Left lung (tissue), 14 donors: ENCODE measurements at places on chromosomes 7 and 10. TPM values are rescaled to one million over a fixed set of nuclear protein-coding genes. Genes with fewer than 3 reads are reported as not detected.
A peak's percentile ranks its signal among the peaks of the same experiment; 100 is the strongest.

ADO gene
- total RNA-seq = 17.0 TPM

GRCh38 chr10:34979938-34980337 is 110.2 kb downstream of the CUL2 start:
- no peak overlapping the region for H3K27ac ChIP-seq
- H3K4me3 ChIP-seq = no peak overlapping the region
- no peaks in the 10 kb centered on the region for H3K4me1 ChIP-seq
- no peaks in the 10 kb centered on the region for H3K27me3 ChIP-seq

- H3K4me3 ChIP-seq = no peak overlapping the region
- no peaks in the 10 kb centered on the region for H3K4me1 ChIP-seq
- no peaks in the 10 kb centered on the region for H3K36me3 ChIP-seq
- DNase-seq = no peak
- H3K27ac ChIP-seq = no peak overlapping the region
Measured at GRCh38 chr7:74262639-74263398, 8.6 kb upstream of the RFC2 start.

GRCh38 chr7:101953248-101953819 is 135.9 kb downstream of the CUX1 start:
- no peak overlapping the region for H3K4me3 ChIP-seq
- H3K27ac ChIP-seq = peak overlapping the region; percentile 76
- peaks cover 56% of the 10 kb centered on the region for H3K4me1 ChIP-seq
- no peaks in the 10 kb centered on the region for H3K27me3 ChIP-seq

AGAP9 gene
- 7.8 TPM for total RNA-seq

DNA sequence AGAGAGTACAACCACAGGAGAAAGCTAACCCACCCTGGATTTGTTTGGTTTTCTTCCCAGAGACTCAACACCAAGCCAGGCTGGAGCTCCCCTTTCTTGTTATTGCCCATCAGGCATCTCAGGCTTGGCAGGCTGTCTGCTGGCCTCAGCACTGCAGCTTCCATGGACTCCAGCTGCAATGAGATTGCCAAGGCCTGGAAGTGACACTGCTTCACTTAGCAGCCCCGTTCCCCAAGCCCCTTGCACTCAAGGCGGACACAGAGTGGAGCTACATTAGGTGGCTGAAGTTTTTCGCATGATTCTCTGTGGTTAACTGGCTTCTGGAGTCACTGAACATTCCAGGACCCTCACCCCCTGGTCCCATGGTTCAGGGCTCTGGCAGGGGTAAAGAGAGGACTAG is 163.1 kb upstream of the GDF10 start:
- no peaks in the 10 kb centered on the region for H3K27me3 ChIP-seq
- H3K27ac ChIP-seq = peak overlapping the region; percentile 19
- no peaks in the 10 kb centered on the region for H3K4me1 ChIP-seq
- H3K36me3 ChIP-seq = no peaks in the 10 kb centered on the region
- no peak for DNase-seq

GRCh38 chr7:77348371-77348813 is 67.8 kb downstream of the GSAP start:
- no peak overlapping the region for H3K27ac ChIP-seq
- no peak for DNase-seq
- no peaks in the 10 kb centered on the region for H3K36me3 ChIP-seq

CPEB3 gene
- total RNA-seq = 4.3 TPM

GRCh38 chr7:70416986-70417655 is 714.8 kb upstream of the GALNT17 start:
- H3K4me3 ChIP-seq = no peak overlapping the region
- no peaks in the 10 kb centered on the region for H3K36me3 ChIP-seq
- H3K27me3 ChIP-seq = no peaks in the 10 kb centered on the region
- H3K4me1 ChIP-seq = no peaks in the 10 kb centered on the region
- DNase-seq = peak; percentile 39

LRRC61 gene
- 15.8 TPM for total RNA-seq

GRCh38 chr10:71076473-71077142 is 135.8 kb upstream of the UNC5B start:
- H3K27me3 ChIP-seq = no peaks in the 10 kb centered on the region
- no peaks in the 10 kb centered on the region for H3K4me1 ChIP-seq
- no peaks in the 10 kb centered on the region for H3K36me3 ChIP-seq
- H3K4me3 ChIP-seq = no peak overlapping the region
- DNase-seq = no peak
- no peak overlapping the region for H3K27ac ChIP-seq

DNA sequence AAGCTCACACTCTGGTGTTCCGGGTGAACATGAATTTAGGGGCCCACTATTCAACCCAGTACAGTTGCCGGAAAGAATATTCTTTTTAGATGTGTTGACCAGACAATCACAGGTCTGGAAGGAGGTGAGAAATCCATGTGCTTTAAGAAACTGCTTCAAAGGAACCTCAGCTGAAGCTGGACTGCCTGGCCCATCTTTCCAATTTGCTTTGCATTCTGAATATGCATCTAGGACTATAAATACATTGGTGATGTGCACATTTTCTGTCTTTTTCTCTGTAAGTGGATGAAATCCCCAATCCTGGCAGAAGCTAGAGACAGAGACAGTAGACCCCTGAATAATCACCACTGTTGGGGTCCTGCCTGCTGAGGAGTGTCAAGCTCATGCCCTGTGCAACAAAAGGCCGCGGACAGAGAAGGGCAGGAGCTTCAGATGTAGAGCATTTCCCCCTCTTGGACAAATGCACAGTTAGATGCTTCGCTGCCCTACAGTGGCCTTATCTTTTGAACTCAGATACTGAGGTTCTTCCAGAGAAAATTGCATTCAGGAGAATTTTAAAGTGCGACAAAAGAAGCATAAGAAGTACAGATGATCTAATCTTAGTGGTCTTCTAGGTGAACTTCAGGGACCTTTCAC is 368.3 kb downstream of the SFMBT2 start:
- peaks cover 24% of the 10 kb centered on the region for H3K4me1 ChIP-seq
- DNase-seq = no peak
- no peaks in the 10 kb centered on the region for H3K27me3 ChIP-seq
- H3K36me3 ChIP-seq = no peaks in the 10 kb centered on the region
- no peak overlapping the region for H3K4me3 ChIP-seq

GARIN1A gene
- total RNA-seq = 1.1 TPM

- H3K27me3 ChIP-seq = no peaks in the 10 kb centered on the region
- H3K4me1 ChIP-seq = no peaks in the 10 kb centered on the region
- no peak overlapping the region for H3K27ac ChIP-seq
- H3K4me3 ChIP-seq = no peak overlapping the region
- no peak for DNase-seq
- no peaks in the 10 kb centered on the region for H3K36me3 ChIP-seq
Measured at GRCh38 chr10:63763744-63764143, 242.5 kb downstream of the REEP3 start.

DNA sequence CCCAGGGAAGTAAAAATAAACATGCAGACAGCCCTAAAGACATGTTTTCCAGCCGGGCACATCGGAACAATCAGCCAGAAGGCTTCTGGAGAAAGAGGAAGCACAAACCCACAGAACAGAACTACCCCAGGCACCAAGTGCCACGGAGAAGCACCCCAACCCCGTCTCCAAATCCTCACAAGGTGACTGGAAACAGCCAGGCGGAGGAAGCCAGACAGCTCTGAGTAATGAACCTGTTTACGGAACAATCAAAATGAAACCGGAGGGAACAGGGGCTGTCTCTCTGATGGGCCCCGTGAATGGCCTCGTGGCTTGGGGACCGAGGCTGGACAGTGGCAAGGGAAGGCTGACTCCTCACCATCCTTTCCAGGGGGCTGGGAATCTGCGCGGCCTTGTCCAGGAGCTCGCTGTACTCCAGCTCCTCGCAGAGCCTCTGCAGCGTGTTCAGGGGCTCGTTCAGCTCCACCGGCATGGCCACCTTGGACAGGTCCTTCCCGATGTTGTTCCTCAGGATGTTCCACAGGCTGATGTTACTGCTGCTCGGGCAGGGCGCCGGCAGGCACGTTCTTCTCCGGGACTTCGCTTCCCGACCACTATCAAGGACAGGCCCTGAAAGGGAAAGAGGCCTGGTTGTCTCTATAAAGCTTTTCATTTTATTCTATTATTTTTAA is 77.0 kb upstream of the GSDME start:
- no peak overlapping the region for H3K4me3 ChIP-seq
- H3K36me3 ChIP-seq = no peaks in the 10 kb centered on the region
- H3K27me3 ChIP-seq = no peaks in the 10 kb centered on the region
- H3K4me1 ChIP-seq = no peaks in the 10 kb centered on the region
- DNase-seq = no peak

DNA sequence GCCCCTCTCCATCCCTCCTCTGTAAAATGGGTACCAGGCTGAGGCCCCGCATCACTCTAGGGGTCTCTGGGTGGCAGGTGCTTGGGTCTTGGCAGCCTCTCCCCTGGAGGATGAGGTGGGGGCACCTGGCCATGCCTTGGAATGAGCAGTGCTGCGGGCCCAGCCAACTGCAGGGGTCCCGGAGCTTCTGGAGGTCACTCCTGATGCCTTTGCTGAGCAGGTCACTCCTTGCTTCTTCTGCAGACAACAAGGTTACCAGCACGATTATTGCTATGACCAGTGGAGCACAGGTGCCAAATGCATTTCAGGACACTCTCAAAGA is 22.4 kb upstream of the ZNF488 start:
- H3K27me3 ChIP-seq = no peaks in the 10 kb centered on the region
- peaks cover 7% of the 10 kb centered on the region for H3K4me1 ChIP-seq
- H3K4me3 ChIP-seq = no peak overlapping the region
- peak overlapping the region; percentile 33 for H3K27ac ChIP-seq
- no peaks in the 10 kb centered on the region for H3K36me3 ChIP-seq
- DNase-seq = peak; percentile 52

- peaks cover 19% of the 10 kb centered on the region for H3K27me3 ChIP-seq
- H3K4me3 ChIP-seq = no peak overlapping the region
- H3K4me1 ChIP-seq = peaks cover 4% of the 10 kb centered on the region
- DNase-seq = no peak
- no peaks in the 10 kb centered on the region for H3K36me3 ChIP-seq
Measured at GRCh38 chr7:155593461-155594162, 47.3 kb upstream of the CNPY1 start.

DNA sequence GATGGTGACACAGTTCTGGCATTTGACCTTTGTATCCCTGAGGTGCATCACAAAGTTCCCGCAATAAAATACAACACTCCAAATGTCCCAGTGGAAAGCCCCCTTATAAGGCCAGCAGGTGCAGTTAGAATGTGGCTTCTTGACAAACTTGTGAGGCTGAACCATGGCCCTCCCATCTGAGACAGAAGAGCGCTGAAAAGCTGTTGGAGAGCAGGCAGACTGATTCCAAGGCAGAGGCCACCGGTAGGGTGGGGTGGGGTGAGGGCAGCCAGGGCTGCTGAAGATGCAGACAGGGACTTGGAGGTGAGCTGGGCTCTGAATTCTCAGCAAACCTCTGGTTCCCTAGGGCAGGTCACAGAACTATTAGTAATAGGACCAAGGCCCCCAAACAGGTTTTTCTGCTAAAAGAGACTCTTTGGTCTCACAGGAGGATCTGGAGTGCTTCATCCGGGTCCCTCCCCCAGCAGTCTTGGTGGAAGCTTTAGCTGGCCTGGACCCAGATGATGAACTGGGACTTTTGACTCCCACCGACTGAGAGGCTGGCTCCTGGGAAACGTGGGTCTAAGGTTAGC is 15.6 kb upstream of the CHST3 start:
- H3K4me3 ChIP-seq = no peak overlapping the region
- no peaks in the 10 kb centered on the region for H3K36me3 ChIP-seq
- H3K27me3 ChIP-seq = no peaks in the 10 kb centered on the region
- no peak overlapping the region for H3K27ac ChIP-seq
- H3K4me1 ChIP-seq = no peaks in the 10 kb centered on the region

- H3K4me3 ChIP-seq = no peak overlapping the region
- H3K27me3 ChIP-seq = no peaks in the 10 kb centered on the region
- H3K36me3 ChIP-seq = no peaks in the 10 kb centered on the region
Measured at GRCh38 chr7:19248681-19249080, 103.5 kb upstream of the FERD3L start.

DNA sequence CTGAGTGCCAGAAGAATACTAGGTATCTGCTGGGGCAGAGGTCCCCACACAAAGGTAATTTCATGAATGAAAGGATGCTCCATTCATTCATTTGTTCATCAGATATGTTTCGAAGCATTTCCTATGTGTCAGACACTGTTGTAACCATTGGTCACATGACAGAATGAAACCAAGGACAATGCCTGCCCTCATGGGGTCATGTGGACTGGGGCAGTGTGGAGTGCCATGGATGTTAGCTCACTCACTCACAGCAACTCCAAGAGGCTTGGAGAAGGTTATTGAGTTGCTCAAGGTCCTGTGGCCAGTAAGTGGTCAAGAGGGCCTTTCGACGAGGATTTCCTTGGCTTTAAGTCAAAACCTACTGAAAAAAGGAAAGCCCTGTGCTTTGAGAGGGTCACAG is 223.5 kb downstream of the ARHGAP12 start:
- no peaks in the 10 kb centered on the region for H3K27me3 ChIP-seq
- H3K27ac ChIP-seq = peak overlapping the region; percentile 92
- DNase-seq = no peak
- no peaks in the 10 kb centered on the region for H3K36me3 ChIP-seq
- peaks cover 18% of the 10 kb centered on the region for H3K4me1 ChIP-seq

MYL7 gene
- 1.8 TPM for total RNA-seq

VAX1 gene
- total RNA-seq = not detected

GRCh38 chr10:119680050-119680449 is 28.9 kb downstream of the BAG3 start:
- H3K4me1 ChIP-seq = peaks cover 9% of the 10 kb centered on the region
- DNase-seq = no peak
- no peak overlapping the region for H3K4me3 ChIP-seq
- no peaks in the 10 kb centered on the region for H3K27me3 ChIP-seq
- no peaks in the 10 kb centered on the region for H3K36me3 ChIP-seq
- H3K27ac ChIP-seq = no peak overlapping the region

GRCh38 chr7:97639036-97639435 is 92.8 kb upstream of the TAC1 start:
- no peaks in the 10 kb centered on the region for H3K36me3 ChIP-seq
- DNase-seq = no peak
- H3K27ac ChIP-seq = no peak overlapping the region

DNA sequence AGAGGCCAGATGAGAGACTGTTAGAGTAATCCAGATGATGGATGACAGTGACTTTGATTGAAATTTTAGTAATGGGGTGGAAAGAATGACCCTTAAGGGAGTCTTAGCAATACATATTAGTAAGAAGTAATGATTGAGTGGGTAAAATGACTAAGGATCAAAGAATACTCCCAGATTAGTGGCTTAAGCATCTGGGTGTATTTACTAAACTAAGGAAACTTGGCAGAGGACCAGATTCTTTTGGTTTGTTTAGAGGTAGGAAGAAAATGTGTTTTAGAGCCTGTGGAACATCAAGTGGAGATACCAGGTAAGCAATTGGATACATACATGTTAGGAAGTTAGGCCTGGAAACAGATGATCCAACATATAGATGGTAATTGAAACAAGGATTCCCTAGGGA is 58.8 kb upstream of the ADRA2A start:
- H3K36me3 ChIP-seq = peaks cover 40% of the 10 kb centered on the region
- H3K4me3 ChIP-seq = no peak overlapping the region
- no peaks in the 10 kb centered on the region for H3K4me1 ChIP-seq
- no peak for DNase-seq
- no peak overlapping the region for H3K27ac ChIP-seq
- no peaks in the 10 kb centered on the region for H3K27me3 ChIP-seq

FKBP6 gene
- 0.18 TPM for total RNA-seq
